ENCODE measurements at places on chromosomes 11 and 22. TPM values are rescaled to one million over a fixed set of nuclear protein-coding genes. Genes with fewer than 3 reads are reported as not detected.

DNA sequence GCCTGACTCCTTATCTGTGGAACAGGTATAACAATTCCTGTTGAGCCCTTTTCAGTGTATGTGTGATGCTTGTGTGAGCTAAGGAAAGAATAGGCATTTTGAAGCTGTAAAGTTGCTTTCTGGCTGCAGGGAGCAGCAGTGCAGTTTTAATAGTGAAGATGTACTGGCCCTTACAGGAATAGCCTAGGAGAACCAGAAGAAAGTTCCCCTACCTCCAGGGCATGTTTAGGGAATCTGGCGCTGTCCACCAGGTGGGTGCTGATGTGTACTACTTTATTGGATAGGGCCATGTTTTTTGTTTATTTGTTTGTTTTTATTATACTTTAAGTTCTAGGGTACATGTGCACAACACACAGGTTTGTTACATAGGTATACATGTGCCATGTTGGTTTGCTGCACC lies 11.5 kb downstream of the BMAL1 start:
- peak; percentile 32 for DNase-seq

GRCh38 chr11:3136546-3137455 lies 28.3 kb downstream of the OSBPL5 start:
- DNase-seq = no peak

The OR51E2 gene
- 3.5 TPM for total RNA-seq

DNA sequence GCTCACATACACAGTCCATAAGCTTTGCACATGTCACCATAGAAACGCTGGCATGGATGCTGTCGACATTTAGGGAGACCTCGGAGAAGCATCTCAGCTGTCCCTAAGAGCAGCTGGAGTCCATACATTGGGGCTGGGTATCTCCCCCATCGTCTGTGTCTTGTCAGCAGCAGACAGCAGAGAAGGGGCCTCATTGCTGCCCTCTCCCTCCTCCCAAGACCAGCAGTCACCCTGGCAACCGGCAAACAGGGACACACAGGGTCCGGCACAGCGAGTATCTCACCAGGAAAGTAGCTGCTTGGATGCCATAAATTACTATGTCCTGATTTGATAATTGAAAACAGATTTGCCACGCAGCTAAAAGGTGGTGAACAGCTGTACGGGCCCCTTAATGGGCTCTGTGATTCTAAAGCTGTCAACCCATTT lies 84.4 kb downstream of the CD44 start:
- DNase-seq = no peak

DNA sequence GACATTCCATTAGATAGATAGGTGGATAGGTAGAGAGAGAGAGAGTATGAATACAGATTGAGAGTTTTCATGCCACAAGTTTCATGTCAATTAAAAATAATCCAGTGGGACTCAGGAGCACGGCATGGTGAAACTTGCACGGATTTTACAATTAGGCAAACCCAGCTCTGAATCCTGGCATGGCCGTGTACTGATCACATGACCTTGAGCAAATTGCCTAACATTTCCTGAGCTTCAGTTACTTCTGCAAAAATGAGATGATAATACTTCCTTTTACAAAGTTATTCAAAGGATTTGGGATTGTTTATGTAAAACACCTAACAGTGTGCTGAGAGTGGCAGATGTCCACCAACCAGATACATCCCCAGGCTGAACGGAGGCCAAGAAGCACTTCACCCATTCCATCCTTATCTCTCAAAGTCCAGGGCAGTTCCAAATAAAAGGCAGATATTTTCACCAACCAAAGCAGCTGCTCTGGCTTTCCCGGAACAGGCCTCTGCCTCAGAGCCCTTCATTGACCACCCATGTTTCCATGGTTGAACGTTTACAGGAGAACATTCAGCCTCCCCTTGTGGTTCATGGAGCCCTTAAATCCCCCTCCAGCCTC lies 17.9 kb downstream of the APLNR start:
- peak; percentile 46 for DNase-seq

DNA sequence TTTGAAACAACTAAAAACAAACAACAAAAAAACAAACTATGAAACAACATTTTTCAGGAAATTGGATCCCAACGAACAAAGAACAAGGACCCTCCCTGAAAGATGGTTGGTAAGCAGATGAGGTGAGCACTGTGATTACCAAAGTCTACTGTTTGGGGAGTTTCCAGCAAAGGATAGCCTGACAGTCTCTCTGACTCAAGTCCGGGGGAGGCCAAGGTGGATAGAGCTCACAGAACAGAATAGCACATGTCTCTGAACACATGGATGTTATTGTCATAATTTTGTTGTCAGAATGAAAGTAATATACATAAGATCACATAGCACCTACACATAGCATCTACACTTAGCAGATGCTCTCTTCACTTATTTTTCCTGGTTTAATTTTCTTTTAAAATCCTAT lies 501.3 kb upstream of the TENM4 start:
- no peak for DNase-seq

The PANX3 gene
- not detected for total RNA-seq

- peak; percentile 26 for DNase-seq
These were observed 104.4 kb downstream of the FANCF start for GRCh38 chr11:22521226-22521625.

GRCh38 chr11:11071486-11071885 lies 213.6 kb upstream of the ZBED5 start:
- DNase-seq = no peak

GRCh38 chr11:102771351-102771750 lies 9.1 kb downstream of the MMP10 start:
- DNase-seq = peak; percentile 2

GRCh38 chr11:2201542-2201941 lies 29.9 kb upstream of the TH start:
- no peak for DNase-seq

DNA sequence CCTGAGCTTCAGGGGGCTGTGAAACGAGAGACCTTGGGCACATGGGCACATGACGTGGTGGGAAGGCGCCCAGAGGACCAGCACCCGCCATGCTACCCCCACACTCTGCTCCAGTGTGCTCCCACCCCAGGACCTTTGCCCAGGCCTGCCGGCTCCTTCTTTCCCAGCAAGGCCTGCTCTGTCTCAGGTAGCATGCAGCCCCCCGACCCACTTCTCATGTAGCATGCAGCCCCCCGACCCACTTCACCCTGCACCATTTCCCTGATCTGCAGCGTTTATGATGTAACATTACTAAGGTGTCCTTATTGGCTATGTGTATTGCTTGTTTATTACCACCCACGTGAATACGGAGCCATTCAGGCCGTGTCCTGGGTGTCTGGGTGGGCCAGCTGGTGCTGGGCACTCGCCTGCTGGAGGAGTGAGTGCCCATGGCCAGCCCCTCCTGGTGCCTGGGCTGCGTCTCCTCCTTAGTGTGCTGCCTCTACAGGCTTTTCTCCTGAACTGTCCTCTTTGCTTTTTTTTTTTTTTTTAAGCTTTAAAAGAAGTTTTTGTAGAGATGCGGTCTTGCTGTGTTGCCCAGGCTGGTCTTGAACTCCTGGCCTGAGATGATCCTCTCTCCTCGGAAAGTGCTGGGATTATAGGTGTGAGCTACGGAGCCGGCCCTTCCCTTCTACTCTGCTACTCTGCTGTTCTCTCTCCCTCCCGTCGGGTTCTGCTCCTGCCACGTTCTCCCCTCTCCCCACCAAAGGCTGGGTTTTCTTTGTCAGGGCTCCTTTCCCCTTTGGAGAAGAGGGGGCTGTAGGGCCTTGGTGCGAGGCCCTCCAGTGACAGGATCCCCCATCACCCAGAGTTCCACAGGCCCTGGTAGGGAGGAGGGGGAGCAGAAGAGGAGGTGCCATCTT lies 29.4 kb downstream of the LRP5 start:
- DNase-seq = no peak

- DNase-seq = no peak
These were observed 208.6 kb downstream of the BLID start for GRCh38 chr11:121907379-121907778.

DNA sequence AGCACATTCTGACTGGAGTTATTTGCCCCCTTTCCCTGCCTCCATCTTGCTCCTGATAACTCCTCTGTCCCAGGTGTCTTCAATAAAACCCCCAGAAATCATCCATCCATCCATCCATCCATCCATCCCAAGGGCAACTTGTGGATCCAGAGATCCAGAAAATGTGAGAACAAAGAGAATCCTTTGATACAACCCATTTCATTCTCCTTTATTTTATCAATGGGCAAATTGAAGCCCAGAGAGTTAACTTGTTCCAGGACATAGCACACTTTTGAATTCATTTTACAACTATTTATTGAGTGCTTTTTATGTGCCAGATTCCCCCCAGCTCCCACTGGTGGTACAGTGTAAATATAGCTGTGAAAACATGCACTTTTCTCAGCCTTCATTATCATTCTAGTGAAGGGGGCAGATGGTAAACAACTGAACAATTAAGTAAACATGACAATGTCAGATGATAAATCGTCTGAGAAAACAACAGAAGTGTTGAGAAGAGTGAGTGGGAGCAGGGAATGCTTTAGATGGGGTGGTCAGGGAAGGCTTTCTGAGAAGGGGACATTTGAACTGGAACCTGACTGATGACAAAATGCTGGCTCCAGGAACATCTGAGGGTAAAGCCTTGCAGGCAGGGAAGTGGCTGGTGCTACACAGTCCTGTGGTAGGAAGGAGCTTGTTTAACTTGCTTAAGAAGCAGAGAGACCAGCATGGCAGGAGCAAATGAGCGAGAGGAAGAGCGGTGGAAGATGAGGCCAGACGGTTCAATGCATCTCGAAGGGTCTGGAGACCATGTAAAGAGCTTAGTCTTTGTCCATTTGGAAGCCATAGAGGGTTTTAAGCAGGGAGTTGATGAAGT lies 80.0 kb upstream of the TIMP3 start:
- no peak for DNase-seq

GRCh38 chr11:46918083-46918787 lies at the start of gene LRP4:
TSS of gene LRP4 (minus strand) at chr11:46918550. CDS start at chr11:46918379, 171 bp downstream.
- DNase-seq = peak; percentile 19

DNA sequence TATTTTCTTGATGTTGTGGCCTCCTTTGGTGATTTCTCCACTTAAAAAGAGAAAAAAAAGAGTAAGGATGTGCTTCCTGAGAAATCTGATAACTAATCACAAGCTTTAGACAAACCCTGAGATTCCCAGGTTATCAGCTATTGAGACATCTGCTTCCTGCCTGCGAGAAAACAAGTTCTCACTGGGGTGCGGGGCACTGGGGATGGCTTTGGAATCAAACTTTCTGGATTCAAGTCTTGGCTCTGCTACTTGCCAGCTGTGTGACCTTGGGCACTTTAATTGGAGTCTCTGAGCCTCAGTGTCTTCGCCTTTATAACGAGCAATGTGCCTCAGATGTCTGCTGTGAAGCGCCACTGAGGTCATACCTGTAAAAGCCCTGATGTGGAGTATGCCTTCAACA lies 152.5 kb upstream of the NAV2 start:
- DNase-seq = no peak

GRCh38 chr22:43155789-43156188 lies 4.4 kb downstream of the TSPO start:
- DNase-seq = no peak

The TEX54 gene
- total RNA-seq = not detected

The SLC22A8 gene
- not detected for total RNA-seq

- no peak for DNase-seq
These were observed 123.4 kb downstream of the C11orf58 start for GRCh38 chr11:16861862-16862261.

GRCh38 chr11:95232666-95233065 lies 1.7 kb upstream of the SESN3 start:
- DNase-seq = no peak
